ENCODE measurements at places on chromosomes 7 and 10.

- no peak for DNase-seq
Observed at GRCh38 chr7:28854750-28855074, 103.4 kb downstream of the TRIL start.

- no peak for DNase-seq
Observed at GRCh38 chr7:75943864-75944263, 28.9 kb downstream of the POR start.

GRCh38 chr7:9657257-9657656 is 1223.8 kb downstream of the NXPH1 start:
- no peak for DNase-seq

GRCh38 chr10:13439313-13440184 is 89.3 kb downstream of the BEND7 start:
- DNase-seq = no peak

DNA sequence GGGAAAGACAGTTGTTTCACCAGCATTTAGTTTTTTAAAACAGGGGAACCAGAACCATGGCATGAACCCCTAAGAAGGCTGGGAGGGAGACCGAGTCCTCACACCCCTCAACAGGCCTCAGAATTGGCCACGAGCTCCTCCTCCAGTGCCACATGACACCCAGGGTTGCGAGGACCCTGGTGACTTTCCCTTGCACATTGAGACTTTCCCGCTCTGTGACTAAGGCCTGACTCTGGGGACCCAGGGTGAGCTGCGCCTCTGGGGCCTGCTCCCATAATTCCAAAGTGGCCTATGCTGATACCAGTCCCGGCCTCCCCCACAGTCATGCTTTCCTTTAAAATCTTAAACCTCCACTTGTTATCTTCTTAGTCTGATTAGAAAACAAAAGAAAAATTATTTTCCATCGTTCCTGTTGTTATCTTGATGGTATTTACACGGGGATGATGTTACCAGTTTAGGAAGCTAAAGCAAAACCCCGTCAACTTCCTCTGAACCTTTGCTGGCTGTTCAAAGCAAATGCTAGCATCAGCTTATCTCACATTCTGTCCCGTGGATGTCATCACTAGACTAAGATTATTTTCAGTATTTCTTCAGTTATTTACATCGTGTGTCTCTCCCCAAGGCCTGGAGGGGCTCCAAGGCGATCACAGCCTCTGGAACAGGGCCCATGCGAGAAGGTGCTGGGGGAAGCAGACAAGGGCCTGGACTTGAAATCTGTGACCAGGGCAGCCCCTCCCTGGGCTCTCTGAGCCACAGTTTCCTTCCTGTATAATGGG is 42.1 kb downstream of the FAM53B start:
- DNase-seq = no peak

DNA sequence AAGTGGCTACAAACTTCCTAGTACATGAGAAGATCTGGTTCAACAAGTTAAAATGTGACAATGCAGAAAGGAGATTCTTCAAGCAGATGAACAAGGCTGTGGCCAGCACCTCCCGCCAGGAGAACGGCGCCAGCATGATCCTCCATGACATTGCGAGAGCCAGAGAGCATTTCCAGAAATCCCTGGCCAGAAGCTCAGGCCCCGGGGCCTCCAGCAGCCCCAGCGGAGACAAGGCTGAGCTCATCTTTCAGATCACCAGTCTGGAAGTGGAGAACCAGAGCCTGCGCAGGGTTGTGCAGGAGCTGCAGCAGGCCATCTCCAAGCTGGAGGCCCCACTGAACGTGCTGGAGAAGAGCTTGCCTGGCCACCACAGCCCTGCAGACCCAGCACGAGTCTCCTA is 40.1 kb upstream of the ZNF273 start:
- DNase-seq = no peak

- no peak for DNase-seq
Observed at GRCh38 chr10:50536617-50537240, 87.0 kb downstream of the SGMS1 start.

DNA sequence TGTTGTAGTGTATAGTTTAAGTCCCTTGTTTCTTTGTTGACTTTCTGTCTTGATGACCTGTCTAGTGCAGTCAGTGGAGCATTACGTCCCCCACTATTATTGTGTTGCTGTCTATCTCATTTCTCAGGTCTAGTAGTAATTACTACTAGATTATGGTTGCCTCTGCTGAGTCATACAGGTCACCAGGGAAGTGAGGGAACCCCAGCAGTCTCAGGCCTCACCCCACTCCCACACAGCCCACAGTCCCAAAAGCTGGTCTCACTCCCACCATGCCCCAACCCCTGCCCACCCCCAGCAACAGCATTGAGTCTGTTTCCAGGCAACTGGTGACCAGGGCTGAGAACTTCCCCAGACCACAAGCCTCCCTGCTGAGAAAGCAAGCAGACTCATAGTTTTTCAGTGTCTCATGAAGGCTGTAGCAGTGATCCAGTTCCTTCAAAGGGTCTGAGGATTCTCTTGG is 88.0 kb downstream of the PLXDC2 start:
- no peak for DNase-seq

GRCh38 chr7:141945356-141945755 is 1.4 kb downstream of the CLEC5A start:
- DNase-seq = no peak

GRCh38 chr10:130804778-130805634 is 506.5 kb downstream of the TCERG1L start:
- DNase-seq = no peak

DNA sequence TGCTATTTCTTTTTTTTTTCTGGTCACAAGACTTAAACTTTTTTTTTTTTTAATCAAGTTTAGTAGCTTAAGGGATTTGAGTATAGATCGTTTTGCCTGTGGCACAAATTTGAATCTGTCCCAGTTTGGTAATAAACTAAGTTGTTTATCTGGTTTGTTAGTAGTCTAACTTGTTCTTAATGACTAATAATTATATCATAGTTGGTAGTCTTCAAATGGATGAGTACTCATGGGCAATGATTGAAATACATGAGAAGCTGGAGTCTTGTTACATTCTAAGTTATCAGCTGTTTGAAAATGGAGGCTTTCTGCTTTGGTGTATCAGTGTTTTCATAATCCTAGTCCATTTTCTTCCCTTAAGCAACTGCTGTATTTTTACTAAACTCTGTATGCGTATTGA is 12.3 kb downstream of the BTAF1 start:
- no peak for DNase-seq

- DNase-seq = no peak
Observed at GRCh38 chr7:21986096-21986495, 40.4 kb upstream of the CDCA7L start.

DNA sequence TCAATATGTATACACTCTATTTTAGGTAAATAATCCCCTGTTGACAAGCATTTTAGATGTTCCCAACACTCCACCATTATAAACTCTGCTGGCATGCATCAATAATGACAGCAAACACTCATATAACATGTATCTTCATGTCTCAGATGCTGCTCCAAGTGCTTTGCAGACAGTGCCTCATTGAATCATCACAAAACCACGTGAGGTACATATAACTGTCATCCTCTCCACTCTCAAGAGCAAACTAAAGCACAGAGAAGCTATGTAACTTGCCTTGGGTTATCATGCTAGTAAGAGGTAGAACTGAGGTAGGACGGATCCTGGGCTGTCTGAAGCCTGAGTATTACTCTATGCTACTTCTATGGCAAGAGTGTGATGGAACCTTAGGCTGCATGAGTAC is 72.5 kb upstream of the GSDME start:
- no peak for DNase-seq

- DNase-seq = no peak
Observed at GRCh38 chr7:33965183-33965744, 59.9 kb downstream of the BMPER start.

DNA sequence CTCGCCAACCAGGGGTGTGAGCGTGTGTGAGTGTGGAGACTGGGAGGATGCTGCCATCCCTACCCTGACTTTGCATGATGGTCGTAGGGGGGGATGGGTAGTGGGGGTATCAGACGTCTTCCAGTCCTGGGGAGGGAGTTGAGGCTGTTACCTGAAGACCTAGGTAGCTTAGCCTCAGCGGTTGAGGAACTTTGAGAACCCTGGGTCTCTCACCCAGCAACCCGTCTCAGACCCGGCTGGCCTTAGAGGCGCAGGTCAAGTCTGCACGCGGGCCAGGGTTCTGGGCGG is 2.7 kb downstream of the SLC4A2 start:
- no peak for DNase-seq

DNA sequence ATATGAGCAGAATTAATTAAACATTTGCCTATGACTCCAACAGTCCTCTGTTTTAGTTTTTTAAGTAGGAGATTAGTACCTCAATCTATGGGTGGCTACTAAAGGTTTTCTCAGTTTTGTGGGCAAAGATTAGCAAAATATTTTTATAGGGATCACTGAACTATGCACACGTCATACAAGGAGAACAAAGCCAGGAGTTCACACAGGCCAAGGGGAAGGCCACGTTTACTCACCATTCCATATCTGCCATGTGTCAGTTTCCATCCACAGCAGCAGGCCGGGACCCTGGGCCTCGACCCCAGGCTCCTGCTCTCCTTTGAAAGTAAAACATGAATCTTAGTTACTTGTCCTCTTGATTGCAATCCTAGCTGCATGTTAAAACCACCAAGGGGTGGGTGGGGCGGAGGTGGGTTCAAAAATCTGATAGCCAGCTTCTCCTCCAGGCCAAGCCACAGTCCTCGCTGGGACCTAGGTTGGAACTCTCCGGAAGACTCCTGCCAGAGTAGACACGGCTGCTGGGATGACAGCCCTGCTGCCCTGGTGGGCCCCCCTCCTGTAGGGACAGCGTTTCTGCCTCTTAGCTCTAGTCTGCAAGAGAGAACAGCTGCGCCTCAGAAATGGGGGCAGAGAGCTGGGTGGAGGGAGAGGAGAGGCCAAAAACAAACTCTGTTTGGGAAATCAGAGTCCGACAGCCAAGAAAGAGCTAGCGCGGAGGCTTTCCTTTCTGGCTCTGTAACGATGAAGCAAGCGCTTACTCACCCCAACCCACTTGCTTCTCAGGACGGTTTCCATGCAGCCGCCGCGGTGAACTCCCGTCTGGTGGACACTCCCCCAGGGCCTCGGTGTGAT is 35.6 kb downstream of the PITRM1 start:
- no peak for DNase-seq

GRCh38 chr7:57868771-57869483 is 418.9 kb downstream of the ZNF716 start:
- peak; percentile 65 for DNase-seq

DNA sequence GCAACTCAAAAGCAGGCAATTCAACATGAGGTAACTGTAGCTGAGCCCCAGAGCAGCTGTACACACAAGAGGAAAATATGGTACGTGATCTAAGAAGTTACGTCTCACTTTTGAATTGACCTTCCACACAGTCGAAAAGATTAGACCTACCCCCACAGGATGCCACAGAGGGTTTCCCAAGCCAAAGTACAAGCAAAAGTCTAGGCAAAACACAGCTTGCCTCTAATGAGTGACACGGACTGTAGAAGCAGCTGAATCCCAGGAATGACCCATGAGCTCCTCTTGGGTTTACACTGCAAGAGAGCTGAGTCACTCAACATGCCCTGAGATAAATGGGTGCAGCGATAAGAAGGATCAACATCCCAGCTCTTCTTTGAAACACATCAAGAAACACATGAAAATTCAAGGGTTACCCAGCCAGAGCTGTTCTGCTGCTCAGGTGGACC is 9.8 kb downstream of the CREB3L2 start:
- DNase-seq = no peak

DNA sequence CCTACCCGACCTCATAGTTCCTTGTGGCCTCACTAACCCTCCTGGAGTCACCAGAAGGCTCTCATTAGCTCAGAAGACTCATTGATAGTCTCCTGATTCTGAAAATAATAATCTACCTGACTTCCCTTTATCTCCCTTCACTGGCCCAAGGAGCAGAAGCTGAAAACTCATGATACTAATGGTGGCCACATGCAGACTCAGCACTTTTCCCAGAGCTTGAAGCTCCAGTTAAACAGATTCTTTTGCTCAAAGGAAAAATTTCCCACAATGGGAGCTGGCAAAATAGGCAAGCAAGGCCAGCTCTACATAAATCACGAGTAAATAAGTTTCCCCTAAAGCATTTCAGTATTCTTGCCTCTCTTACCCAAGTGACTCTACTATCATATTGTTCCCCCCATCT is 8.2 kb downstream of the NAPEPLD start:
- DNase-seq = no peak

- peak; percentile 76 for DNase-seq
Observed at GRCh38 chr7:107150375-107151073, 18.3 kb upstream of the HBP1 start.

DNA sequence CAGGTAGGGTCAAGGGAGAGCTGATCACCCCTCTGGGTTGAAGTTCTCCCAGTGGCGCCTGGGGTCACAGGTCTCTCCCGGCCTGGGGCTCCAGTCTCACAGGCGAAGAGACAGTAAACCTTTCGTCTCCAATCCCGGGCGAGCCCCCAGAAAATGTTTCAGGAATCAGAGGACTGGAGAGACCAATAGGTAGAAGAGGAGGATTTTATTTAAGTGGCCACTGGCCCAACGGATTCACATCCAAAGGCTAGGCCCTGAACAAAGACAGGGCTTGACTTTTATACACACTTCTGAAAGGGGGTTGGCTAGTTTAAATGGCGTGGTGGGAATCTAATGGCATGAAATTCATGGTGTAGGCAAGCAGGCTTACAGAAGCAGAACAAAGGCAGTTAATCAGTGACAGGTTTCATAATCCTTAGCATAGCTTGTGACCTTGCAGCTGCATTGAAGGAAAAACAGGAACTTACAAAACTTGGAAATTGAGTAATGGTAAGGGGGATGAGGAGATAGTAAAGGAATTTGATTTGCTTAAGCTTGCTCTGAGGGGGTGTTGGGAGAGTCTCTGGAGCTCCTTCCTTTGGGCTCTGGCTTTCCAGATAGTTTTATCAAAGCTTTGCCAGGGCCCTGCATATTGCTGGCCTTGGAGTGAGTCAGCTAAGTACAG is 105.5 kb downstream of the TRIM24 start:
- no peak for DNase-seq

DNA sequence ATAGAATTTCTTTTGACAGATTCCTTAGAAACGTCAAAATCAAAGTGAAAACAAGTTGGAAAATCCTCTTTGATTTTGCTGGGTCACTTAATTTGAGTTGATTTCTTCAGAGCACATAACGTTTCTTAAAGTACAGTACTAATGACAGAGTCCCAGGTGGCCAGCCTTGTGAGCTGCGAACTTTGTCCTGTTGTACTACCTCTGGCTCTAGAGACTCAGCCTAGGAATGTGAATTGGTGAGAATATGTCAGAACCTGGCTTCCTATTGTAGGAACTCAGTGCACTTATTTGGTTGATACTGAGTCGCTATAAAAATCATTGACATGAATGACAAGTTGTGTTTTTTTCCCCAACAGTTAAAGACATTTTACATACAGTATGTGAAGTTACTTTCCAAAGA is 20.2 kb downstream of the SDK1 start:
- no peak for DNase-seq

GRCh38 chr7:93620057-93620456 is 45.5 kb upstream of the CALCR start:
- no peak for DNase-seq

DNA sequence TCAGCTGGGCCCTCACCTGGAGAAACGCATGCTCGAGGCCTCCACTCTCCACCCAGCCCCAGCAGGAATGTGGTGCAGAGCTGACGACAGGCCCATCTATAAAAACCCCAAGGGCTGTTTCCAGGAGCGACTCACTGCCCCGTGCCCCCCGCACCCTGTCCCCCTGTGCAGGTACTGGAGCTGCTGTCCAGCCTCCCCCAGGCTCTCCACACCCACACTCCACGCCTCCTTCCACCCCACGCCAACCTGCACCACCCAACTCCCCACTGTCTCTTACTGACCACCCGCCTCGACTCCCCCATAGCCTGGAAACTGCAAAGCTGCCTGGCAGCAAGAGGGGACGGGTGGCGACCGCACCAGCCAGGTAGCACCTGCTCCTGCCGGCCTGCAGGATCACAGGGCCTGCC is 43.3 kb downstream of the DIP2C start:
- no peak for DNase-seq
